ENCODE measurements at places on chromosomes 7 and 10. TPM values are rescaled to one million over a fixed set of nuclear protein-coding genes. Genes with fewer than 3 reads are reported as not detected.

PLCE1 gene
- 0.03 TPM for total RNA-seq

PAPSS2 gene
- total RNA-seq = 0.61 TPM

CCDC136 gene
- 15.2 TPM for total RNA-seq

ARID5B gene
- 65.8 TPM for total RNA-seq

DNA sequence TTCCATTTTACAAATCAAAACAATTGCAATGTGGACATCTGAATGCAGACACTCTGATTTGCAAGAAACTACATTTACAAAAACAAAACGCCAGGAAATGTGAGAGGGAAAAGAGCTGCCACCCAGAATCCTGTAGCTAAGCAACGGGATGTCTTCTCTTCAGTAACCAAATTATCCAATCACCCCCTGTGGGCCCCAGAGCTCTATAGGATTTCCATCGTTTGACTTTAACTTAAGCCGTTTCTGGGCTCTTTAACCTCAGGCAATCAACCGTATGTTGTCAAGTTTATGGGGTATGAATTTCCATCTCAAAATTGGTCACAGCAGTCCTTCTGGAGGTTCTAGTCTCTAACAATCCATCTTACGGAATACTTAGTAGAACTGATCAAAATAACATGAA is 240.5 kb downstream of the ETV1 start:
- DNase-seq = no peak
- no peak overlapping the region for H3K4me3 ChIP-seq
- H3K27ac ChIP-seq = no peak overlapping the region
- no peaks in the 10 kb centered on the region for H3K27me3 ChIP-seq
- H3K4me1 ChIP-seq = no peaks in the 10 kb centered on the region

GRCh38 chr10:110221721-110222261 is 14.4 kb downstream of the MXI1 start:
- peak; percentile 71 for DNase-seq
- peaks cover 9% of the 10 kb centered on the region for H3K4me1 ChIP-seq
- H3K27ac ChIP-seq = peak overlapping the region; percentile 24
- H3K36me3 ChIP-seq = no peaks in the 10 kb centered on the region
- peak overlapping the region; percentile 49 for H3K4me3 ChIP-seq
